Stimulated activated CD4-positive, alpha-beta T cell treated with anti-CD3 and anti-CD28 coated beads, Interleukin-2, amount 100 ng/mL, for 4 hours (primary cell): ENCODE measurements at places on chromosomes 1 and 21.

- DNase-seq, result peak; percentile 6
Measured at GRCh38 chr1:9239622-9240401, 5.2 kb downstream of the H6PD start.

DNA sequence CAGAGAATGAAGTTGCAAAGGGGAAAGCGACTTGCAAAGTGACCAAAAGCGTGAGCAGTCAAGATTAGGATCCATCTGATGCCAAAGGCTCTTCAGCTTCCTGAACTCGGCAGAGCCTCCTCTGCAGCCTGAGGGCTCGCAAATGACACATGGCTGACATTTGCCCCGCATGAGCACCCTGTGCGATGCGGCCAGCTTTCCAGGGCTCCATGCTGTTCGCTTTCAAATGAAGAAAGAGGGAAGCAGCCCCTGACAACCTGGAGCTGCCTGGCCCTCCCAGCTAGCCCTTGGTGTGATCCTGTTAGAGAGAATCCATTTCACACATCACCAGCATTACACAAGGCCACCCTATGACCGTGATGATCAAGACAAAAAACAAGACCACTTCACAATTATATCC, 20.2 kb upstream of the FAM131C start:
- DNase-seq, result no peak

DNA sequence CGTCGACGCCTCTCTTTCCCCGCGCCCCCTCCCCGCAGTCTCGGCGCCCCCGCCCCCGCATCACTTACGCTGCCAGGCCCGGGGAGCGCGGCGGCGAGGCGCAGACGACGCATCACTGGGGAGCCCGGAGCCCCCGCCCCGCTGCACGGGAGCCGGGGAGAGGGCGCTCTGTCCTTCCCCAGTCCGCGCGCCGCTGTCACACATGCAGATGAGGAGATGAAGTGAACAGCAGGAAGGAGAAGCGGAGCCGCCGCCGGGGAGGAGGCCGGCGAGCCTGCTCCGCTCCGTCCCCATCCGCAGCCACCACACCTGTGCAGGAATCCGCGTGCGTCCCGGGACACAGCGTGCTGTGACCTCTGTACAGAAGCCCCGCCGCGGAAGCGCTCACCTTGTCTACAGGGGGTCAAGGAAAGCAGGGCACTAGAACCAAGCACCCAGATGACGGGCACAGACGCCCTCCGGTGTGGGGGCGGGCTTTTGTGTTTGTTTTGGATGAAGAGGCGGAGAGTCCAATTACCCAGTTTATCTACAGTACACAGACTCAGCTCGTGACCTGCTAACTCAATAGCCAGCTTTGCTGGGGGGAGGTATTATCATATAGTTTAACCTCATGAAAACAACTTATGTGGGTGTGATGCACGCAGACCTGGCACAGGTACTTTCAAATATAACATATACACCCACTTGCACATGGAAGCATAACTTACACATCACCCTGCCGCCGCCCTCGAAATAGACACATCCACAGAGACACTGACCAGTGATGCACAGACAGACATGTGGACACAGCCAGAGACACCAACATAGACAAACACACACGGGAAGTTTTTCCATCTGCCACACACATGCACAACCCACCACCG, 12.4 kb downstream of the KLHDC8A start:
- peak; percentile 62 for DNase-seq

DNA sequence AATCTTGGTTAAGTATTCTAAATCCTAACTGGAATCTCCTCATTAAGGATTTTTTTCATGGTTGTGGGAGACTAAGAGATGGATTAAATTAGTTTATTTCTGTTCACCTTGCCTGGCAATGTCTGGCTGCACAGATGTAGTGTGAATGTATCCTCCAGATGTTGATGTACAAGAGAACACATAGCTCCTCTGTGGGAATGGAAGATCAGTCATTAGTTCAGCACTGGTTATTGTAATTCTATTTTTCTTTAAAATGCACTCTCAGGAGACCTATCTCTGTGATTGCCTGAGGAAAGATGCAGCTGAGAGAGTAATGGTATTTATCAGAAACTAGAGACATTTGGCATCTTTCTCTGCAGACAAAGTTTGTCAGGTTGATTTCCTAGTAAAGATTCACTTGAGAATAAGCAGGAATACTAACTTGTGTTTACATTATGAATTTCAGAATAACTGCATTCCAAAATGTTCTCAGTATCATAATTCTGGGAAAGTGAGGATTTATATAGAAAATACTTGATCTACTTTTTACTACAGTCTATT, 178.6 kb downstream of the GIPC2 start:
- DNase-seq, result no peak

GRCh38 chr1:23984417-23985186, 4.5 kb upstream of the SRSF10 start:
- DNase-seq, result no peak

DNA sequence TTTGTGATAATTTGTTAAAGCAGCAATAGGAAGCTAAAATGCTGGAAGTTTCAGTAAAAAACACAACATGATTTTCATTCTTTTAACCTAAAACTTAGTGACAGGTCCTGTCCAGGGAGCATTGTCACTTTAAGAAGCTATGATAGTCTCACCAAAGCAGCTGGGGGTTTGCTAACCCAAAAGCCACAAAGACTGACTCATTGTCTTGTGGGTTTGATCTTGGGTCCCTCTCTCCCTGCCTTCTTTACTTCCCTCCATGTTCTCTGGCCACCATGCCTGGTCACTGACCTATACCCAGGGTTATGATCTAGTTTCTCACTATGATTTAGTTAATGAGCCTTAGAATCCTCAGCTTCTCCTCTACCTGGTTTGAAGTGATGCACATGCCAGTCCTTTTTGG, 213.5 kb upstream of the PTGFR start:
- no peak for DNase-seq

DNA sequence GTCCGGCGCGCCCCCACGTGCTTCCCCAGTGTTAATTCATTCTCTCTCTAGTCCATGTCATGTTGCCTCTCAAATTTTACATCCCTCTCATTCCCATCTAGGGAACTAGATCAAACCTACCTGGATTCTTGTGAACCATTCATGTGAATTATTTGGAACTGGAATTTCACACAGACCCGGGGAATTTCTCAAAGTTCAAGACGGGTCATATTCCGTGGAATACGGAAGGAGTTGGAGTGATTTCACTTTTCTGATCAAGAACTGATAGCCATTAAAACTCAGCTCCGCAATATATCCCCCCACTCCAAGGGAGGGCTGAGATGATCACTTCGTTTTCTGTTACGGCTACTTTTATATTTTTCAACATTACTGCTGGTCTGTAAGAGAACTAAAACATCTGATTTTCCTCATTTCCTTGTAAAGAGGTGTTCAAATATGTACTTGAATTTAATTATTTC, 1.0 kb upstream of the ENO1 start:
- DNase-seq, result no peak

- DNase-seq, result no peak
Measured at GRCh38 chr1:212196355-212196754, 88.9 kb upstream of the PPP2R5A start.

DNA sequence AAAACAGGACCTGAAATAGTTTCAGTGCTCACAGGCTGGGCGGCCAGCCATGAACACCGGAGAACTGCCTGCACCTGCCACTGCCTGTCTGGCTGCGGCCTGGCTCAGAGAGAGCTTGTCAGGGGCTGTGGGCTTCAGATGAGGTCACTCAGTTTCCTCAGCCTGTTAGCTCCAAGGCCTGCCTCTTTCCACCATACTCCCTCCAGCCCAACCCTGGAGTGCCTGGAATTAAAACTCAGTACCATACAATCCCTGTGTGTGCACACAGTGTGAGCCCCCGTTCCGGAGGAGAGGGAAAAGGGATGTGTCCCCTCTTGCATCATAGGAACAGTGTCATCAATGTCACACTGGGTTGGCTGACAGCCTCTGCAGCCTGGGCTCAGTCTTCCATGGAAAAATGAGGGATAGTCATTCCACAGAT, 16.2 kb downstream of the CACNA1S start:
- no peak for DNase-seq

- DNase-seq, result no peak
Measured at GRCh38 chr1:211830055-211830327, 572 bp downstream of the LPGAT1 start.

- peak; percentile 8 for DNase-seq
Measured at GRCh38 chr1:113811156-113811887, 954 bp downstream of the RSBN1 start.

GRCh38 chr1:172219966-172220365, 200.5 kb upstream of the C1orf105 start:
- no peak for DNase-seq

DNA sequence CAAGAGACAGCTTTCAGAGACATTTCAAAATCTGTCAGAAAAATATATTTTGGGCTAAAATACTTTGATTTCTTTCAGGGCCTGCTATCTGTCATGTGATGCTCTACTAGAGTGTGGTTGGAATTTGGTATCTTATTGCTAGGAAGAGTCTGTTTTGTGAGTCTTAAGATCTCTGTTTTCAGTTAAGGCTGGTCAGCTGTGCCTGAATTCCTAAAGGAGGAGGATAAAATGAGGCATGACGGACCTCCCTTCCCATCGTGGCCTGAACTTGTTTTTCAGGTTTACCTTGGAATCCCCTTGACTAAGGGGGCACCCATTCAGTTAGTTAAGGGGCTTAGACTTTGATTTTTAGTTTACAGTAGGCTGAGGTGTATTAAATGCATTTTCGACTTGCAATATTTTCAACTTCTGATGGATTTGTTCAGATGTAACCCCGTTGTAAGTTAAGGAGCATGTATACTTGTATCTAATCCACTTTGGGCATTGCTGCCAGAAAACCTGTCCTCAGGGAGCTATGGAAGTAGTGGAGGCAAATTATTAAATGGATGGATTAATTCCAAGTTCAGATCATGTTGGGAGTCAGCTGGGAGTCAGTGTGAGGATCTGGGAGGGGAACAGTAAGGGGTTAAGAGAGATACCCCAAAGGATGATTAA, 18.3 kb downstream of the CAPN2 start:
- no peak for DNase-seq

- no peak for DNase-seq
Measured at GRCh38 chr21:17777072-17777765, 41.9 kb downstream of the C21orf91 start.

DNA sequence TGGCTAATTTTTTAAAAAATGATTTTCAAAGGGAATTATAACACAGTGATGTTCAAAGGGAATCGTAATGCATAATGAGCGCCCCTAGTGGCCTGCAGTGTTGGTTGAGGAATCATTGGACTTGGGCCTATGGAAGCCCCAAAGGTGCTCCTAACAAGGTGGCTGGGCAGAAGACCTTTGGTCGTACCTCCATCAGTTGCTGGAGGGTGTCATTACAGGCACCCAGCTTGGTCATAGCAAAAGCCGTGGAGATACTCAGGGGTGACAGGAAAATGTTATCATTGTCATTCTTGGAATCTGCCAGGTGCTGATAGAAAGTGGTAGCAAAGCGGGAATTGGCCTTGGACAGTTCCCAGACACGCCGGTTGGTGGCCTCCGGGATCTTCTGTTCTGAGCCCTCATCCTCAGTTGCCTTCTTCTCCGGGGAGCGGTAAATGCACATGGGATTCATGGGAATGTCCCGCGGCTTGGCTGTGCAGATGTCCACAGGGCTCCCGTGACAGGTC, 2.7 kb downstream of the SERPINC1 start:
- DNase-seq, result no peak

DNA sequence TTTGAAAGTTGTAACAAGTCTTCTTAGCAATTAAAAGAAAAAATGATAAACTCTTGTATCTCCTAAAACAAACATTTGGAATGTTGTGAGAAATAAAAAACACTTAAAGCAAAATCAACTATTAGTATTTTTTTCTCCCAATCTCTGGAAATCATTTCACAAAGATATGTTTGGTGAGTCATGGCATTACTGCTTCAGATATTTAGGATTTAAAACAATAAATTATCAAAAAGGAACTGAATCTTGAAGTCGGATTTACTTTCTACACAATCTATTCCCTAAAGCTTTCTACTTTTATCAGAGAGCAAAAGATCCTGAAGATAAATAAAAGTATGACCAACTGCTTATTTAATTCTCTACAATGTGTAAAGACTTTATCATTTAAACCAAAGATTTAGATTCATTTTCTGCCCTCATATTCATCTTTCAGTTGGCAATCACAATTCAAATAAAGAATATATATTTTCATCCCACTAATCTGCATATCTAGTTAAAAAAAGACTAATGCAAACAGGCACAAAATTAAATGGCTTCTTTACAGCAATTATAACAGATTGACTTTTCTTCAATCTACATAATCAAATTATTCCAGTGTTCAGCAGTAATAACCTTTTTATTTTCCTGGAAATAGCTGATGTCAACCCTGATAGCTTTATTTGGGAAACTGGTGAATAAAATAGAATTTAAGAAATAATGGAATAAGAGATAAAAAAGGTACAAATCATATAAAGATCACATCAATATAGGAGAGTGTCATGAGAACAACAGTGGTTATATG, 230.0 kb downstream of the COP1 start:
- DNase-seq, result no peak

- no peak for DNase-seq
Measured at GRCh38 chr1:21933397-21934248, 3.5 kb downstream of the HSPG2 start.

GRCh38 chr1:103129255-103129654, 20.9 kb upstream of the COL11A1 start:
- DNase-seq, result no peak

DNA sequence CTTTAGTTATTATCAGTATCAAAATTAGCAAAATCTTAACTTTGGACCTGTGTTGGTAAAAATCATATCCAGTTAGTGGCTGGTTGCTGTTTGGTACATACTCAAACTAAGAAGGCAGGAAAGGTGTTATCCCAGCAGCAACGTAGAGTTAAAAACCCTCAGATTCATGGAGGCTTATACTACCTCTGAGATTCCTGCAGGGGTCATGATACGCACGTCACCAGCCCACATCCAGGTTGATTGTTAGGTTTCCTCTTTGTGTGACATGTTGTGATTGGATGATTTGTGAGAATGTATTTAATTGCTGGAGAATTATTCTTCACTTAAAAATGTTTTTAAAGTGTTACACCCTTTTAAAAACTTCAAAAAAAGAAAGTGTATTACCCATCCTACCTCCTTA, 423.3 kb upstream of the ADGRL2 start:
- no peak for DNase-seq

- DNase-seq, result no peak
Measured at GRCh38 chr1:209162651-209163050, 420.9 kb upstream of the CAMK1G start.

GRCh38 chr1:230288641-230289349, 137.3 kb downstream of the PGBD5 start:
- no peak for DNase-seq
